ENCODE measurements at places on chromosomes 6 and 20.

DNA sequence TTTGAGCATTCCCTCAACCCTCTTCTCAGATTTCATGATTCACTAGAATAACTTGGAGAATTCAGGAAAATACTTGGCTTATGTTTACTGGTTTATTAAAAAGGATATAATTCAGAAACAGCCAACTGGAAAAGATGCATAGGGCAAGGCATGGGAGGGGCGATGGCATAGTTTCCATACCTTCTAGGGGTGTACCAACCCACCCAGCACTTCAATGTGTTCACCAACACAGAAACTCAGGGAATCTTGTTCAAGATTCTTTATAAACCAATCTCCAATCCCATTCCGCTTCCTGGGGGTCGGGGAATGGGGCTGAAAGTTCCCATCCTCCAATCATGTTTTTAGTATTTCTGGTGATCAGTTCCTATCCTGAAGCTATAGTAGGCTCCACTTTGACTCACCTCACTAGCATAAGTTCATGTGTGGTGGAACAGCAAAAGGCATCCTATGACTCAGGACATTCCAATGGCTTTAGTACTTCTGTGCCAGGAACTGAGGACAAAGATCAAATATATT is 164.4 kb downstream of the SIM1 start:
- DNase-seq, result peak; percentile 44

- DNase-seq, result no peak
Observed at GRCh38 chr6:148857798-148858390, 111.1 kb downstream of the UST start.

DNA sequence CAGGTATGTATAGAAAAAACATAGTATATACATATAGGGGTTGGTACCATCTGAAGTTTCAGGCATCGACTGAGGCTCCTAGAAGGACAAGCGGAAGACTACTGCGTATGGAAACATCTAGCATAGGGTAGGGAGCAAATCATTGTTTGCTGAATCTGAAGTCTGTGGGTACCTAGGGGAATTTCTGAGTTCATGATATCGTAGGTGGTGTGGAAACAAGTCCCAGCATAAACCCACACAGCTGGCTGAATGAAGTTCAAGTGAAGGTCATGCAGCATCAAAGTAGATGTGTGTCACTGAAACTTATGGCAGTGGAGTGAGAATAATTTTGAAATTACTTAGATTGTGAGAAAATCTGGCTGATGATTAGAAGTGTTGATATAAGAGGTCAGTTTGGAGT is 39.4 kb downstream of the MAP7 start:
- no peak for DNase-seq

- DNase-seq, result no peak
Observed at GRCh38 chr6:101541894-101542293, 148.4 kb downstream of the GRIK2 start.

DNA sequence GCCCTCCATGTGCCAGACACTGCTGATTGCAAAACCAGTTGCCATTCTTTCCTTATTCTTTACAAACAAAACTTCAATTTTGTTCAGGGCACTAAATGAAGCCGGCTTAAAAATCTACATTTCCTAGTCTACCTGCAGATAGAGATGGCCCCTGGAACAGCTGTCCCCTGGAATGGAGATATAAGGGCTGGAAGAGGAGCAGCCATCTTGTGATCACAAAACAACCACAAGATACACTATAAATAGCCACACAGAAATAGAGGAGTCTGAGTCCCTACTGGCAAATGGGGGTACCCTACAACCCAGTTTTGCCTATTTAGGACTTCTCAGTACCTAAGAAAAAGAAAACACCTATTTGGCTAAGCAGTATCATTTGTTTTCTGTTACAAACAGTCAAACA is 115.9 kb upstream of the BEND6 start:
- no peak for DNase-seq

DNA sequence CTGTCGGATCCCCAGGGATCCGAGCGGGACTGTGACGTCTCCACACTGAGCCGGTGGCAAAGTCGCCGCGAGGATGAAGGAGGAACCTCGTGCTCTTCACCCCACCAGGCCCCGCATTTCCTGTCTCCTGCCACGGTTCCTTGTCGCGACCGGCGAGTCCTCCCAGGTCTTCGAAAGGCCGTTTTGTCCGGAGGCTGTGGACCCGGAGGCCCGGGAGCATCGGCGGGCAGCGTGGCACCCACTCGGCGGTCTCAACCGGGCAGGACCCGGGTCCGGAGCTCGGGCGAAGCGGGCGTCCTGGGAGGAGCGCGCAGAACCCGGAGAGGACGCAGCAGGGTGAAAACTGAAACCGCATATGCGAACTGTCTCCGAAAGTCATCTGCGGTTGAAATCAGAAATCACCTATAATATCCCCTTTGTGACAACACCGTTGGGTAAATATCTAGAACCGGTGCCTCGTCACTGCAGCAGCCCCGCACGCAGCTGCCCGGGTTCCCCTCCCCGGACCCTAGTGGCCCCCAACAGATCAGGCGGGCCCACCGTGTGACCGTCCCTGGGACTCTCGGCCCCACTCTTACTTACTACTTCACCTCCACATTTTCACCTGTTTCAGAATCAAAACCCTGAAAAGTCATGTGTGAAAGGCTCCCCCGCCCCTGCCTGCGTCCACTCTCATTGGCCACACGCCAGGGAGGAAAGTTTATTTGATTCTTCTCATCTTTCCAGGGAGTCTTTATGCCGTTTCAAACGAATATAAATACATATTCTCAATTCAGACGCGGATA is 3.1 kb upstream of the ULBP2 start:
- DNase-seq, result peak; percentile 61

DNA sequence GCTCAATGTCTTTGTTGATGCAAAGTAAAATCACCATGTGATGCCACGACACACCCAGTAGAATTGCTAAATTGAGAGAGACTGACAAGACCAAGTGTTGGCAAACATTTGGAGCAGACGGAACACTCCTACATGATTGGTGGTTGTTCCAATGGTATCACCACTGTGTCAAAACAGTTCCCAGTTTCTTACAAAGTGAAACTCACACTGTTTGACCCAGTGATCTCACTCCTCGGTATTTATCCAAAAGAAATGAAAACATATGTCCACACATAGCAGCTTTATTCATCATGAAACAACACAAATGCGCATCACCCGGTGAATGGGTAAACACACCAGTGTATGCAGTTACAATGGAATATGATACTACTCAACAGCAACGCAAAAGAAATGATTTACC is 74.0 kb upstream of the SULF2 start:
- DNase-seq, result no peak

- DNase-seq, result no peak
Observed at GRCh38 chr6:131164506-131164905, 29.2 kb downstream of the AKAP7 start.

DNA sequence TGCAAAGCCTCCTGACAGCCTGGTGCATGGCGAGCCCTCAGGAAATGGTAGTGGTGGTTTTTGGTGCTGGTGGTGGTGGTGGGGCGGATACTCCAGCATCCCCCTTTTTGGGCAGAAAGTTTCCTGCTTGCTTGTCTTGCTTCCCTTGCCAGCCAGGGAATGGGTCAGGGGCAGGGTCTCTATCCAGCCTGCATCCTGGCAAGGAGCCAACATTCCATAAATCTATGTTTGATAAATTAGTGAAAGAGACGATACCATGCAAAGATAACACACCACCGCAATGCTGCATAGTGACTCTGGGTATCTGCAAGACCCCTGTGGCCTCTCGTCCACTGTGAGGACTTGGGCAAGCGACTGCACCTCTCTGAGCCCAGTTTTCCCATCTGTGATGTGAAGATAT is 246.2 kb downstream of the LRFN2 start:
- DNase-seq, result no peak

GRCh38 chr20:63103402-63104311 is 96.9 kb upstream of the BHLHE23 start:
- DNase-seq, result peak; percentile 26

DNA sequence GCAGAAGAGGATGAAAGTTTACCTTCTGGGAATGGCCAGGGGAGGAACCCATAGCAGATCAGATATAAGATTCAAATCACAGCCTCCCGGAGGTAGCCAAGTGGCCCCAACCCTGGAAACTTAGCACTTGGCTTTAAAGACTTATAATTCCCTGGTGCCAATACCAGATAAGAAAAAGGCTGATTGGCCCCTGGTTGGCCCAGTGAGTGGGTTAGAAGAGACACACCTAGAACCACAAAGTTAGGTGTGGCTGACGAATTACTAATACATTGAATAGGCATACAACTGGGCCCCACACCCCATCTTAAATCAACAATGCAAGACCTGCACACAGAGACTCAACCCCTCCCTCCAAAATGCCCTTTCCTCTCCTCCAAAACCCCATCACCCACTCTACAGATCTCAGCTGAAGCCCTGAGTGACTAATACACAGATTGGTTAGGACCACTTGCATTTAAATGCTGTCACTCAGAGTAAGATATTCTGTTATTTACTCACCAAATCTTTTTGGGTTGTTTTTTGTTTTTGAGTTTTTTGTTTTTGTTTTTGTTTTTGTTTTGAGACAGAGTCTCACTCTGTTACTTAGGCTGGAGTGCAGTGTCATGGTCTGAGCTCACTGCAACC is 315.4 kb upstream of the JARID2 start:
- DNase-seq, result no peak

GRCh38 chr20:50089140-50089786 is 23.7 kb downstream of the UBE2V1 start:
- no peak for DNase-seq

GRCh38 chr20:41049451-41049850 is 20.8 kb downstream of the TOP1 start:
- peak; percentile 34 for DNase-seq

DNA sequence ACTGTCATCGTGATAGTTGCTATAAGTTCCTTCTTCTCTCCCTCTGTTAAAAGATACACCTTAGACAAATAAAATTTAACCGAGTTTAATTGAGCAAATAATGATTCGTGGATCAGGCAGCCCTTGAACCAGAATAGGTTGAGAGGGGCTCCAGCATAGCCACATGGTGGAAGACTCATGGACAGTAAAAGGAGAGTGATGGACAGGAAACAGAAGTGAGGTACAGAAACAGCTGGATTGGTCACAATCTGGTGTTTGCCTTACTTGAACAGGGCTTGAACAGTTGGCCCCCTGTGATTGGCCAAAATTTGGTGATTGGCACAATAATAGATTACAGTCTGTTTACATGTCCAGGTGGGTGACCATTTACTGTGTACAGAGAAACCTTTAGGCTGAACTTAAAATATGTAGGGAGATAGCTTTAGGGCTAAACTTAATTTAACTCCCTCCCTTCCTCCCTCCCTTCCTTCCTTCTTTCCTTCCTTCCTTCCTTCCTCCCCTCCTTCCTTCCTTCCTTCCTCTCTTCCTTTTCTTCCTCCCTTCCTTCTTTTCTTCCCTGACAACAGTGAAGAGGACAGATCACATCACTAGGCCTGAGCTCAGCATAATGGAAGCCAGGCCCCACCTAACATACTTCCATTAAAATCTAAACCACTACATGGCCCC is 531.8 kb upstream of the JARID2 start:
- DNase-seq, result no peak

- DNase-seq, result no peak
Observed at GRCh38 chr6:80641591-80641990, 535.1 kb downstream of the BCKDHB start.
